ENCODE measurements at places on chromosomes 1 and 21. TPM values are rescaled to one million over a fixed set of nuclear protein-coding genes. Genes with fewer than 3 reads are reported as not detected.

DNA sequence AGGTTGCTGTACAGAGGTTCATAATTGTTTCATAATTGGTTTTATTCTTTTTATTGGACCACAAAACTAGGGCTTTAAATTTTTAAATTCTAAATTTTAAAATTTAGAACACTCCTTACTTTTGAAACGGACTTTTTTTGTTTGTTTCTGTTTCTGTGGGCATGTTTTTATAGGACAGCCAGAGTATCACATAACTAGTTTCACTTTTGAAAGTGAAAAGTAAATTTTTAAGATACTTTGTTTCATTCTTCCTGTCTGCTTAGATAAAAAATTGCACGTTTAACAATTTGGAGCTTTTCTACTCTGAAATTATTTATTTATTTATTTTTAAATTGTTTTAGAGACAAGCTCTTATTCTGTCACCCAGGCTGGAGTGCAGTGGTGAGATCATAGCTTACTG lies 29.7 kb downstream of the MDM4 start:
- no peak for DNase-seq

Gene LCE1B
- not detected for total RNA-seq

DNA sequence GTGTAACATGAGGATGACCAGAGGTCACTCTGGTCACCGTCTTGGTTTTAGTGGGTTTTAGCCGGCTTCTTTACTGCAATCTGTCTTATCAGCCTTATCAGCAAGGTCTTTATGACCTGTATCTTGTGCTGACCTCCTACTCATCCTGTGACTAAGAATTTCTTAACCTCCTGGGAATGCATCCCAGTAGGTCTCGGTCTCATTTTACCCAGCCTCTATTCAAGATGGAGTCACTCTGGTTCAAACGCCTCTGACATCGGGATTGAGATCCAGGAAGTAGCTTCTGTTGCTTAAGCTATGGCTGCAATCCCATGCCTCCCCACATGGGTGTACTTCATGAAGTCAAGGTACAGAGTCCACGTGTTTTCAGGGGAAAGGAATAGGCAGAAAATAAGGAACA lies 19.9 kb downstream of the FMN2 start:
- no peak for DNase-seq

GRCh38 chr1:85111695-85112094 lies 63.4 kb upstream of the MCOLN3 start:
- DNase-seq = no peak

Gene LIPI
- total RNA-seq = not detected
